AML-193 (cell line): ENCODE measurements at places on chromosomes 3 and 15.
A peak's percentile ranks its signal among the peaks of the same experiment; 100 is the strongest.

DNA sequence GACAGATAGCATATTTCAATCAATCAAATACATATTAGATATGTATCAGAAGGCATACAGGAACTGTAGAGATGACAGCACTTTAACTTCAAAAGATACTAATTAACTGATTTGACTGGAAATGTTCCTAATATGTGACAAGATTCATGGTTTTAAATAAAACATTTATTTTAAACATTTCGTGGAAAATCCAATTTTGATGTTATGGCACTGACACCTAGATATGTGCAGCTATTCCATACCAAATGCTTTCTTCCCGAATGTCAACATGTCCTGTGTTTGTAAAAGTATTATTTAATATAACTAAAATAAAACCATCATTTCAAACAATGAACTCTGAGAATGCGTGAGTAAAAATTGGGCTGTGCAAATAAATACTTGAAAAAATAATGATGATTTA lies 1209.3 kb downstream of the NSUN3 start:
- no peak for DNase-seq

- DNase-seq = no peak
Observed at GRCh38 chr3:47536221-47536891, 22.8 kb upstream of the ELP6 start.

DNA sequence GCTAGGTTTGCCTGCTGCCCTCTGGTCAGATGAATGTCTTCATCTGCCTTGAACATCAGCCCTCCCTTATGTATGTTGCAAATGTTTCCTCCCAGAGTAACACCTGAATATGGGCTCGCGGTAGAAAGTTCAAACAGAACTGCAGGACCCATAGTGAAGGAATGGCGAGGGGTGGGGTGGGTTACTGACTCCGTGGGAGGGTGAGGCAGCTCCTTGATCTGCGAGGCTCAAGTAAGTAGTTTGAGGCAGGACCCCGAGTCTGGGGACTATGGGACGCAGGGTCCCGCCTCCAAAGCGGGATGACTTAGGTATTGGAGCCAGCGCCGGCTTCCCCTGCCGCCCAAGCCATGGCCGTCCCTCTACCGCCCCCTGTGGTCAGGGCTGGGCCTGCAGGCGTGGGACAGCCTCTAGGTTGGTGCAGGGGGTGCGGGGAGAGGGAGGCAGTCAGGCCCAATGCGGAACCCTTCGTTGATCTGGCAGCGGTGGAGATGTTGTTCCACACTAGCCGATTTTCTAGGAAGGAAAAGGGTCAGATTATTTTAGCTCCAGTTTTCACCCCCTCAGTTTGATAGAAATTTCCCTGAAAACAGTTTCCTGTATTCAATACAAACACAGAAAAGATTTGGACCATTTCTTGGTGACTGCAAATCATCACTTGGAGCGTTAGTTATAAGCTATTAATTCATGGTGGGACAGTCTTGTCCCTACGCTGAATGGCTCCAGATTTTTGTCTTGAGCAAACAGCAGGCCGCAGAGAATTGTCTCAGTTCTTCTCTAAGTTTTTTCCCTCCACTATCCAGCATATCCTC lies 72.3 kb downstream of the CORO2B start:
- no peak for DNase-seq

- no peak for DNase-seq
Observed at GRCh38 chr3:59518283-59519055, 468.6 kb upstream of the CFAP20DC start.

DNA sequence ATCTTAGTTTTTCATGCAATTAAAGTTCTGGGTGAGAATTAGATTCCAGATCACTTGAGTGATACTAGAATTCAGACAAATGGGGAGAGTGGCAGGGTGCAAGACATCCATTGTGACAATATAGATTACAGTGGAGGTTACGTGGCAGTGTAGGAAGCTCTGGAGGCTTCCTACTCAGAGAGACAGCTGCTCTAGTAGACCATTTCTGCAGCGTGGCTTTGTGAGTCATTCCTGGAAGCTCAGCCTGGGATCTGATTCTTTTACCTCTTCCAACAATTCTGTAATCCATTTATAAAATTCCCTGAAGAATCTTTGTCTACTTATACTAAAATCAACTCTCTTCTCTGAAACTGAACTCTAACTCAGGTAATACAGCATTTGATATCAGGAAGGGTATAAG lies 90.4 kb upstream of the ASB14 start:
- no peak for DNase-seq

- no peak for DNase-seq
Observed at GRCh38 chr15:89019436-89019835, 68.8 kb upstream of the ABHD2 start.

DNA sequence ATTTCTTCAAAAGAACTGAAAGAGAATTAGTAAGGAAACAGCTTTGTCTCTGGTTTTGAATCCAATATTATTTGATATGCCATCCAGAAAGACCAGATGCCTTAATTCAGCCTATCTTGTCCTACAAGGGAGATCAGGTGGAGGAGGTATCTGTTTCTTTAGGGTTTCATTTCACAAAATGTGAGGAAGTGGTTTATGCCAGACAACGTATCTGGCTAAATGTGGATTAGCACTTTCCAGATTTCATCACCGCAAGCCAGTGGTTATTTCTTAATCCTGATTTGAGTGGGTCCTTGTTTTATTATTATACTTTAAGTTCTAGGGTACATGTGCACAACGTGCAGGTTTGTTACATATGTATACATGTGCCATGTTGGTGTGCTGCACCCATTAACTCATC lies 271.1 kb downstream of the EBLN2 start:
- no peak for DNase-seq

- no peak for DNase-seq
Observed at GRCh38 chr3:47515864-47516319, 2.4 kb upstream of the ELP6 start.

DNA sequence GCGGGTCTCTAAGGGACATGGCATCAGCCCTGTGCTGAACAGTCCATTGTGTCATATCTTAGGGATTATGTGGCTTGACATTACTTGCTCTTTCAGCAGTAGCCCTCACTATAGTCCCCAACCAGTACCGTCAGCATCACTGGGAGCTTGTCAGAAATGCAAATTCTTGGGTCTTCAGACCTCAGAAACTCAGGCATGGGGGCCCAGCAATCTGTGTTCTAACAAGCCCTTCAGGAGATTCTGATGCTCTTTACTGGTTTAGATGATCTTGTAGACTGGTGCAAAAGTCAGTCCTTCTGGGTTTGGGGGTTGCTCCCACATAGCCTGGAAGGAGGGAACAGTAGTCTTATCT lies 39.0 kb upstream of the TRAK1 start:
- no peak for DNase-seq

GRCh38 chr3:40523781-40524180 lies 979 bp upstream of the ZNF621 start:
- DNase-seq = no peak

GRCh38 chr15:70765504-70766281 lies 2.3 kb upstream of the UACA start:
- DNase-seq = no peak

DNA sequence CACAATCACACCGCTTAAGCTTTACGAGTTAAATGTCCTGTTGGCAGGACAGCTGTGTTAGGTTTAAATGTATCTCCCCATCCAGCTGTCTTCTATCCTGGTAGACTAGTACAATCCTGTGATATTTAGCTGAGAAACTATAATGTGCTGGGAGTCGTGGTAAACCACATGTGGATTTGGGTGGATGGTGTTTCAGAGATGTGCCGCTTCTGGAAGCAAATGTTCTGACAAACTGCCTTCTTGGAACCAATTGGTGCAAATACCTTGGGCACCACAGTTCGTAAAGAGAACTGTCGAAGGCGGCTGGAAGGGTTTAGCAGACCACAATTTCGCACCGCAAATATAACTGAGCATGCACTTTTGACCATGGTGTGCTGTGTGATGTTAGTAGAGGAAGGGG lies 15.0 kb downstream of the SCG5 start:
- no peak for DNase-seq

DNA sequence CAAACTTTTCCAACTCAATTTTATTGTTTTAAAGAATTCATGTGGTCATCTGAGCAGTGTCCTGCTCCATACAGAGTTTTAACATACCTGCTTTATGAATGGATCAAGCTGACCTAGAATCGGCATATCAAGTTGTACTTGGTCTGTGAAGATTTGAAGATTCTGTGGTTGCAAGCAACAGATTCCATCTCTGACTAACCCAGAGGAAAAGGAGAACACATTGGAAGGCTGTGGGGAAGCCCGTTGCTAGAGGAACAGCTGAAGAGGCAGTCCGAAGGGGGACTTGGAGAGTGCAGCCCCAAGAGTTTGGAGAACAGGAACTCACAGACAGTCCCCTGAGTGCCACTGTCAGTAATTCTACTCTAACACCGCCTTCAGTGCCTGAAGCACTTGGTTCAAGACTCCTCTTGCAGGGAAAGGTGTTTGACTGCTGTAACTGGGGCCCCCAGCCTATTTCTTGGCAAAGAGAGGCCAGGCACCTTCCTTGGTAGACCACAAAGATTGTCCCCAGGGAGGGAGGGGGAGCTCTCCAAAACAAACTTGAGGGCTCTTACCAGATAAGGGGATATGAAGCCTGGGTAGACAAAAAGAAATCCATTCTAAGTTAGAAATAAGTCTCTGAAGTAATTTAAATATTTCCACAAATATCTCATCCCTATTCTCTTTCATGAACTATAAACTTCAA lies 88.8 kb downstream of the LARS2 start:
- DNase-seq = no peak

GRCh38 chr3:150605998-150606641 lies 3.0 kb downstream of the SELENOT start:
- DNase-seq = peak; percentile 84

- no peak for DNase-seq
Observed at GRCh38 chr3:149475451-149476060, 1.1 kb downstream of the TM4SF4 start.

GRCh38 chr15:98802187-98802586 lies 153.8 kb downstream of the IGF1R start:
- DNase-seq = no peak

DNA sequence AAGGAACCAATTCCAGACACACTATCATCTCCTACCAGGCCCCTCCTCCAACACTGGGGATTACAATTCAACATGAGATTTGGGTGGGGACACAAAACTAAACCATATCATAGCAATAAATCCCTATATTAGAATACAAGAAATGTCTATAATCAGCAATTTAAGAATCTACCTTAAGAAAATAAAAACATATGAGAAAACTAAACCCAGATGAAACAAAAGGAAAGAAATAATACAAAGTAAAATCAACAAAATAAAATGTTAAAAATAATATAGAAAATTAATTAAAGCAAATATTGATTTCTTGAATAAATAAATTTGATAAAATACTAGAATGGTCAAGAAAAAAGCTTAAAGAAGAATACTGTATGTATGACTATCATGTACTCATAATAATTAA lies 6.1 kb upstream of the OSTN start:
- DNase-seq = no peak

GRCh38 chr3:187646906-187647660 lies 23.1 kb downstream of the SST start:
- DNase-seq = no peak

DNA sequence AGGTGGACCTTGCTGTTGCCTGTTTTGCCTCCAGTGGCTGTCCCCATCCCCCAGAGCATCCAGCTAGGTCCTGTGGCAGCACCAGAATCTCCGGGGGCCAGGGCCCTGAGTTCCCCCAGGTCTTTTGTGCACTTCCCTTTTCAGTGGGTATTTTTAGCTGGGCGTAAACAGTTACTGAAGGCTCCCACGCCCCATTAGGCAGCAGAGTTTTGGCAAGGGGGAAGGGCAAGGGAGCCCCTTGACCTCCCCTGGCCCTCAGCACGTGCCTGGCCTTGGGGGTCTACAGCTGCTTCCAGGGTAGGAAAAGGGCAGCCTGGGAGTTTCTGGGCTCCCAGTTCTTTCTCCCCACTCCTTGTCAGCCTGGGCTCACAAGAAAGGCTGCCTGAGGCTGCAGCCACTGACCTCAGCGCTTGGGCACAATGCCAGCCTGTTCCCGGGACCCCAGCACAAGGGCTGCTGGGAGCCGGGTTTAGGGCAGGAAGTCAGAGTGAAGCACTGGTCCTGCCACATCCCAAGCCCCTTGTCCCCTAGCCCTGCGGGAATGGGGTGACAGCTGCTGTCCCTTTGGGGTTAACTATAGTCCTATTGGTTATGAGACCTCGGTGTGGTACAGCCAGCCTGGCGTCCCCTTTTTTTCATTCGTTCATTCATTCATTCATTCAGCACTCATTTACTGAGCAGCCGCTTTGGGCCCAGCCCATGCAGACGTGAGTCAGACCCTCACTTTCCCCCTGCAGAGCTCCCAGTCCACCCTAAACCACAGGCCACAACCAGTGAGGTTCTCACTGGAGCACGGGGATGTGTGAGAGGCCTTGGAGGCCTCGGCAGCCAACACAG lies 8.4 kb downstream of the CSK start:
- DNase-seq = peak; percentile 56

GRCh38 chr15:29838352-29839010 lies 16.2 kb upstream of the TJP1 start:
- DNase-seq = no peak

DNA sequence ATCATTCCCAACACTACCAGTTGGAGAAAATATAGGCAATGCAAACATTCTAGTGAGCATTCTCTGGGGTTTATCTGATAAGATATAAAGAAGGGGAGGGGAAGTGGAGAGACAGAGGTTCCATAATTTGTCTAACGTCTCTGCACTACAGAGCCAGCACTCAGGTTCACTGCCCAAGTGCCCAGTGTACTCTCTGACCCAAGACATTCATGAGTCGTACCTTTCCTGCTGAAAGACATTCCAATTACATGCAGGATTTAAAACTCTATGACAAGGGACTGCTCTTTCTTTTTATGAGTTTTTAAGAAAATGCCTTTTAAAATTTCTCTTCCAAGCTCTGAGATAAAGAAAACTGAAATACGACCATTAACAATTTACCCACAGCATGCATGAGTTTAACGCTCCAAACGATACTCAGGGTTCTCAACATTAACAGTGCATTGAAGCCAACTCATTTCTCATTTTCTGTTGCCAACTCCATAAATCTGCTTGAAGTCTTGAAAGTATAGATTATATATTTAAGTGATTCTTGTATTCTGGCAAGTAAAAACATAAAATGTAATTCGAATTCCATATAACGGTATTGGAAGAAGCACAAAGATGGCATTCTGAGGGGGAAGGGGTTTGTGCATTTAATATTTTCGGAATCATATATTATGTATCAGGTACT lies 193.4 kb downstream of the SUCLG2 start:
- DNase-seq = no peak

- DNase-seq = no peak
Observed at GRCh38 chr3:14847613-14848541, 29.1 kb downstream of the FGD5 start.

DNA sequence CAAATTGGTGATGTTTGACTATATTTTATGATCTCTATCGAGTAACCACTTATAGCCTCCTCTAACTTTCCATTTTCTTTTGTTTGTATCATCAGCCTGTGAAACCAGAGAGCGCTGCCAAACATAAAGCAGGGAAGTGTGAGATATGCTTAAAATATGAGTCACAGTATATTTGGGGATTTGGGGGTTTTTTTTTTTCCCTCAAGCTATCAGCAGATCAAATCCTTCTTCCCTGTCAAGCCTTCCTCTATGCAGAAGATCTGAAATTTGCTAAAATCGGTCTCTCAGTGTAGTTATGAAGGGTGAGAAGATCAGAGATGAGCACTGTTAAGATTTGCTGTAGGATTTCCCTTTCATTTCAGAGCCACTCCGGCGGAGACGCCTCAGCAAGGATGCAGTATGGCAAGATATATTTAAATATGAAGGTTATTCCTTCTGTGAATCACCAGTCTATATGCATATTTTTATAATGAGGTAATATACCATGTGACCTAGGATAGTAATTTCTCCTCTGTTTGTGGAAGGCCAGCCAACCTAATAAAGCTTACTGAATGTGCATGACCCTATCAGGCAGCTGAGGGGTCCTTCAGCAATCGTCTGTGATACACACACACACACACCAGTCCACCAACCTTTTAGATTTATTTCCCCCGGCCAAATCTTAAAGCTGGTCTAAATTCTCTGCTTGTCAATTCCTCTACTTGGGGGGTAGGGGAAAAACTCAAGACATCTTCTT lies 474.1 kb downstream of the FOXP1 start:
- no peak for DNase-seq
